ENCODE measurements at places on chromosomes 7 and 10. TPM values are rescaled to one million over a fixed set of nuclear protein-coding genes. Genes with fewer than 3 reads are reported as not detected.
A peak's percentile ranks its signal among the peaks of the same experiment; 100 is the strongest.

TMED4 gene
- total RNA-seq, result 80.6 TPM

BAIAP2L1 gene
- 26.6 TPM for total RNA-seq

TLX1 gene
- total RNA-seq, result 0.29 TPM

STEAP2 gene
- 2.6 TPM for total RNA-seq

ZNF736 gene
- total RNA-seq, result 4.8 TPM

INMT gene
- 14.7 TPM for total RNA-seq

SLC13A4 gene
- 0.25 TPM for total RNA-seq

ADAM12 gene
- 0.34 TPM for total RNA-seq

DPYSL4 gene
- not detected for total RNA-seq

- no peaks in the 10 kb centered on the region for H3K36me3 ChIP-seq
- H3K27ac ChIP-seq, result no peak overlapping the region
- no peaks in the 10 kb centered on the region for H3K4me1 ChIP-seq
- no peak overlapping the region for H3K4me3 ChIP-seq
- DNase-seq, result no peak
These were observed 3.6 kb downstream of the OR2F2 start for GRCh38 chr7:143938379-143939243.

DNA sequence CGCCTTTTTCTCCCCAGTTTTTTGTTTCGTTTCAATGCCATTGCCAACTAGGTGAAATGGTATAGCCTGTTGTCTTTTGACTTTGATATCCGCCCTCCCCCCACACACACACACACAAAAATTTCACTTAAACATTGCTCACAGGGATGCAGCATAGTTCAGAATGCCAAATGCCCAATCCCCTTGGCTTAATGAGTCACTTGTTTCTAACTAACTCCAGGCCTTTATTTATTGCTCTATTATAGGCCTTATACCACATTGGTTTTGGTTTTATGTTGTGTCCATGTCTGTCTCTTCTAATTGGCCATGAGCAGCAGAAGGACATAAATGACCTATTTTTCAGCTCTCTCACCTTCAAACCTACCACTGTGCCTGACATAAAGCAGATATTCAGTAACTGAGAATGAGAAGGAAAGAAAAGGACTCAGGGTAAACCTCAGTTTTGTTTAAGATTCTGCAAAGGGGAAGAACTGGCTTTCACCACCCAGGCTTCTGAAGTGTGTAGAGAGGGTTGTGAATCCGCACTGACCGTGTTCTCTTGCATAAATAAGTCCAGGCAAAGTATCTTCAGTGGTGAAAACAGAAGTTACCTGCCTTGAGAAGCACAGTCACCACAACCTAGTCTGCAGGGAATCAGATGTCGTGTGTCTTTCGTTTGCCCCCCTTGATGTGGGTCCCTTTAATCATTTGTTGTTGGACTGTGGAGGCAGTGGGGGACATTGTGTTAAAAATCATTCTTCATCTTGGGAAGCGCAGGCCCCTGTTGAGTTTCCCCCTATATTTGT is 139.8 kb downstream of the CELF2 start:
- H3K4me1 ChIP-seq, result no peaks in the 10 kb centered on the region
- no peak overlapping the region for H3K4me3 ChIP-seq
- DNase-seq, result no peak
- no peaks in the 10 kb centered on the region for H3K27me3 ChIP-seq

DNA sequence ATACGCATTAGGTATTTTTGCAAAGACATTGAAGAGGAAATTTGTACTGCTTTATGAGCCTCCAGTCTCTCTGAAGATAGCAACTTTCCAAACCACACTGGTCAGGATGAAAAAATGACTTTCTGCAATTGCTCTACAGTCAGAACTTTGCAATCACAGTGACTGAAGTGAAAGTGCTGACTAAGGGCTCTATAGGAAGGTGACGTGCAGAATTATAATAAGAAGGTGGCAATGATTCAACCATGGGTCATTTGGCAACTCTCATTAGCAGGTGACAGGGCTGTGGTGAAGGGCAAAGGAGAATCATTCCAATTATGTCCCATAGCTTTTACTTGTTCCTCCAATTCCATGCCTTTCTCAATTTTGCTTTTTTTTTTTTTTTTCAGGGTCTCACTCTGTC is 311.0 kb downstream of the ANKRD30A start:
- H3K4me3 ChIP-seq, result no peak overlapping the region
- H3K27ac ChIP-seq, result no peak overlapping the region
- no peaks in the 10 kb centered on the region for H3K27me3 ChIP-seq
- DNase-seq, result no peak
- H3K36me3 ChIP-seq, result no peaks in the 10 kb centered on the region

DNA sequence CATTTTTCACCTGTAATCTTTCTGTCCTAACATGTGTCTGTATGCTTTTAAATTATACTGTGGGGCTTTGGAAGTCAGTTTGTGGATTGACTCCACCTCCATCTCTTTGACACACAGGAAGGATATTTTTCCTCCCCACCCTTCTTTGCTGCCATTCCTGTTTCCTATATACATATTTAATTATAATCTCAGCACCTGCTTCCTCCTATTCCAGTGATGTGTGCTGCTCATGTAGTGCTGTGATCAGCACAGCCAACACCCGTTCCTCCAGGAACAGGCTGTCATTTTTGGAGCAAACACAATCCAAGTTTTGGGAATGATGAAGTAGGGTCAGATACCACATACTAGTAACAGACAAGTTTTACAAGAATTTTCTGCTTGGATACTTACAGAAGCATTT is 135.0 kb upstream of the PRPS1L1 start:
- H3K27me3 ChIP-seq, result no peaks in the 10 kb centered on the region
- no peak overlapping the region for H3K27ac ChIP-seq
- H3K36me3 ChIP-seq, result no peaks in the 10 kb centered on the region
- H3K4me3 ChIP-seq, result no peak overlapping the region
- H3K4me1 ChIP-seq, result no peaks in the 10 kb centered on the region

GRCh38 chr7:26105236-26105635 is 46.8 kb upstream of the NFE2L3 start:
- no peak overlapping the region for H3K4me3 ChIP-seq
- no peaks in the 10 kb centered on the region for H3K27me3 ChIP-seq
- H3K36me3 ChIP-seq, result no peaks in the 10 kb centered on the region
- H3K4me1 ChIP-seq, result no peaks in the 10 kb centered on the region
- no peak overlapping the region for H3K27ac ChIP-seq

DNA sequence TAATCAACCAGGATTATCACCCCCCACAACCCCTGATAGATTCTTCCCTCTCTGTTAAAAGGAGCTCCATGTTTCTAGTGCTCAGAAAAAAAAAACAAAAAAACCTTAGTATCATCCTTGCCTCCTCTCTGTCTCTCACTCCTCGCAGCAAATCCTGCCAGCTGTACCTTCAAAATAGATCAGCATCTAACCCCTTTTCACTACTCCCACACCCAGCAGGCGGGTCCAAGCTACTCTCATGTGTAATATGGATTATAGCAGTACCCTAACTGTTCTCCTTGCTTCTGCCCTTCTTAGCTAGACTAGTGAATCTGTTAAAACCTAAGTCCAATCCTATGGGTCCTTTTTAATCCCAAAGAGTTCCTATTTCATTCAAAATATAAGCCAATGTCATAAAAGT is 667.4 kb downstream of the MAGI2 start:
- no peaks in the 10 kb centered on the region for H3K27me3 ChIP-seq
- no peaks in the 10 kb centered on the region for H3K36me3 ChIP-seq

DNA sequence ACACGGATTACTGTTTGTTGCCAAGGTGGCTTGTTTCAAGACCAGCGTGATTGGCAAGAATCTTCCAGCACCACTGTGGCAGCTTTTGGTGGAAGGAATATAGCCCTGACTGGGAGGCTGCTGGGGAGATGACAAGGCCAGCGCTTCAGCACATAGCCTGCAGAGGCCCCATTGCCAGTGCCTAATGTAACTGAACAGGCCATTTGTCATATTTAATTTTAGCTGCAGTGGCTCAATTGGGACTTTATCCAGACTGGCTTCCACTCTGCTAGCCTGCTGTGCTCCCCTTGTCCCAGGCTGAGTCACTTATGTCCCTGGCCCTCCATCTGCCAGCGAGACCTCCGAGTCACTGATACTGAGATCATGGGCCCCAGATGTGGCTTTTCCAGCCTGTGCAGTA is 483.1 kb downstream of the GALNT17 start:
- H3K27me3 ChIP-seq, result no peaks in the 10 kb centered on the region
- DNase-seq, result no peak
- no peak overlapping the region for H3K4me3 ChIP-seq
- no peaks in the 10 kb centered on the region for H3K4me1 ChIP-seq
- H3K36me3 ChIP-seq, result no peaks in the 10 kb centered on the region

- DNase-seq, result no peak
- no peaks in the 10 kb centered on the region for H3K27me3 ChIP-seq
- H3K4me3 ChIP-seq, result no peak overlapping the region
- H3K27ac ChIP-seq, result no peak overlapping the region
- H3K36me3 ChIP-seq, result no peaks in the 10 kb centered on the region
These were observed 258.7 kb downstream of the CCDC3 start for GRCh38 chr10:12742771-12743170.

DNA sequence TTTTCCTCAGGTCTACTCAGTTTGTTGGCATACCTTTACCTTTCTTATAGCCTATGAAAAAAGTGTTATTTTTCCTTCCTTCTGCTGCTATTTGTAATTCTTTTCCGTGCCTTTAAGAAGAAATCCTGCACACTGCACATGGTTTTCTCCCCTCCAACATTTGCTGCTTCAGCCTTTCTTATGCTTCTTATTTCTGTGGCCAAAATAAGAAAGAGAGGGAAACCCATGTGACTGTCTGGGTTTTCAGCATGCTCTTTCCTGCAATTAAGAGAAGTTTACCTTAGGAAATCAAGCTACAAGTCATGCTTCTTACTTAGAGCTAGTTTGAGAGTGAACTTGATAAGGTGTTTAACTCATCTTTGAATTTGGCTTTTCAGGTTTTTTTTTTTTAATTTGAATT is 11.0 kb downstream of the TBC1D12 start:
- no peaks in the 10 kb centered on the region for H3K36me3 ChIP-seq
- H3K27me3 ChIP-seq, result no peaks in the 10 kb centered on the region
- no peak overlapping the region for H3K4me3 ChIP-seq
- no peak overlapping the region for H3K27ac ChIP-seq
- H3K4me1 ChIP-seq, result no peaks in the 10 kb centered on the region

DNA sequence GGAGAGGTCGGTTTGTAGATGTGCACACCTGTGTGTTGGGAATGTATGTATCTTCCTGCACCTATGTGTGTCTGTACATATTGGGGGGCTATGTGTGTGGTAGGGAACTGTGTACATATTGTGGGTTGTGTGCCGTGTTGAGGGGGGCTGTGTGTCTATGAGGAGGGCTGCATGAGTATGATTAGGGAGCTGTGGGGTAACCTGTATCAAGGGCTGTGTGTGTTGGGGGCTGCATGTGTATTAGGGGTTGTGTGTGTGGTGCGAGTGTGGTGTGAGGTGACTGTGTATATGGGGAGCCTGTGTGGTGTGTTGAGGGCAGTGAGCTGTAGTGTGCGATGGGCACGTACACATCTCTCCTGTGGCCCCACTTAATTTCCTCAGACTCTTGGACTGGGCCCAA is 22.2 kb upstream of the PAX2 start:
- H3K36me3 ChIP-seq, result no peaks in the 10 kb centered on the region
- no peak overlapping the region for H3K4me3 ChIP-seq
- H3K4me1 ChIP-seq, result no peaks in the 10 kb centered on the region
- no peak overlapping the region for H3K27ac ChIP-seq

GRCh38 chr7:55056577-55057480 is 38.0 kb downstream of the EGFR start:
- no peaks in the 10 kb centered on the region for H3K36me3 ChIP-seq
- peak overlapping the region; percentile 85 for H3K27ac ChIP-seq
- no peaks in the 10 kb centered on the region for H3K4me1 ChIP-seq

DNA sequence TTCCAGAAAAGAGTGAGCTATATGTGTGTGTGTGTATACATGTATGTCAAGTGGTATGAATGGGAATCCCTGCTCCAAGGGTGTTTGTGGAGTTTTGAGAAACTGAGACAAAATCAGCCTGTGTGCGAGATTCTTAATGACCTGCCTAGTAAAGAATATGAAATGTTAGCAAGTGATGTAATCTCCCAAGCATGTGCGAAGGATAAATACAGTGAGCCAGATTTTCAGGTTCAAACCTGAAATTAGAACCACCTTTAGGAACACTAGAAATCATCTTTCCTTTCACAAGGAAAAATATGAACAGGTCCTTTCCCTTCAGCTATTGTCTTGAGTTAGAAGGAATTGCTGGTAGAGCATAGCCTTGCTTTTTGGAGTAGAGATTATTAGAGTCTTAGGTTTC is 457.6 kb downstream of the LRMDA start:
- H3K27ac ChIP-seq, result no peak overlapping the region
- no peaks in the 10 kb centered on the region for H3K4me1 ChIP-seq
- DNase-seq, result no peak
- no peak overlapping the region for H3K4me3 ChIP-seq

DNA sequence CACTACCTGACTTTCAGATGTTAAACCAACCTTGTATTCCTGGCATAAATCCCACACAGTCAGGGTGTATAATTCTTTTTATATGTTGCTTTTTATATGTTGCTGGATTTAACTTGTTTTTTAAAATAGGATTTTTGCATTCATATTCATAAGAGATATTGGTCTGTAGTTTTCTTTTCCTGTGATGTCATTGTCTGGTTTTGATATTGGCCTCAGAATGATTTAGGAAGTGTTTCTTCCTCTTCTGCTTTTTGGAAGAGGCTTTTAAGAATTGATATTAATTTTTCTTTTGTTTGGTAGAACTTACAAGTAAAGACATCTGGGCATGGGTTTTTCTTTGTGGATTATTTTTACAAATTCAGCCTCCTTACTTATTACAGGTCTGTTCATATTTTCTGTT is 93.1 kb downstream of the CARD11 start:
- no peaks in the 10 kb centered on the region for H3K27me3 ChIP-seq
- no peak for DNase-seq
- no peaks in the 10 kb centered on the region for H3K4me1 ChIP-seq
- H3K4me3 ChIP-seq, result no peak overlapping the region

GRCh38 chr7:129263168-129263567 is 38.3 kb downstream of the AHCYL2 start:
- H3K27me3 ChIP-seq, result no peaks in the 10 kb centered on the region
- no peak for DNase-seq
- no peaks in the 10 kb centered on the region for H3K36me3 ChIP-seq

- H3K36me3 ChIP-seq, result no peaks in the 10 kb centered on the region
- DNase-seq, result no peak
- H3K27ac ChIP-seq, result no peak overlapping the region
- no peaks in the 10 kb centered on the region for H3K4me1 ChIP-seq
- no peaks in the 10 kb centered on the region for H3K27me3 ChIP-seq
These were observed 64.5 kb downstream of the CARD11 start for GRCh38 chr7:2979201-2979631.

- DNase-seq, result no peak
- no peaks in the 10 kb centered on the region for H3K4me1 ChIP-seq
- no peak overlapping the region for H3K4me3 ChIP-seq
- no peak overlapping the region for H3K27ac ChIP-seq
These were observed 50.0 kb upstream of the WIPI2 start for GRCh38 chr7:5139998-5140397.
